Activated CD4-positive, alpha-beta T cell treated with anti-CD3 and anti-CD28 coated beads, Interleukin-2, amount 10 ng/mL, durations not matched to agents 24 days and 14 days (primary cell): ENCODE measurements at places on chromosomes 7 and 10.

- peak; percentile 65 for DNase-seq
Observed at GRCh38 chr10:73076360-73077183, 20.1 kb downstream of the P4HA1 start.

- DNase-seq: no peak
Observed at GRCh38 chr7:26760501-26760900, 103.9 kb downstream of the SKAP2 start.

- peak; percentile 8 for DNase-seq
Observed at GRCh38 chr10:59995862-59996261, 89.5 kb upstream of the CCDC6 start.

DNA sequence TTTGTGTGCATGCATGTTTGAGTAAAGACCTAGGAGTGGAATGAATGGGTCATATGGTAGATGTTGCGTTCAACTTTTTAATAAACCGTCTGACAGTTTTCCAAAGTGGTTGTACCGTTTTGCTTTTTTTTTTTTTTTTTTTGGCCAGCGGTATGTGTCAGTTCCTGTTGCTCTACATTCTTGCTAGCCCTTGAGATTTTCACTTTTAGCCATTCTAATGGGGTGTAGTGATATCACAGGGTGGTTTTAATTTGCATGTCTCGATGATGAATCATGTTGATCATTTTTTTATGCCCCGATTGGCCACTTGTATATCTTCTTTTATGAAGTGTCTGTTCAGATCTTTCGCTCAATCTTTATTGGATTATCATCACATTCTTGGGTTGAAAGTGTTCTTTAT is 320.7 kb downstream of the CAMK1D start:
- DNase-seq: no peak

DNA sequence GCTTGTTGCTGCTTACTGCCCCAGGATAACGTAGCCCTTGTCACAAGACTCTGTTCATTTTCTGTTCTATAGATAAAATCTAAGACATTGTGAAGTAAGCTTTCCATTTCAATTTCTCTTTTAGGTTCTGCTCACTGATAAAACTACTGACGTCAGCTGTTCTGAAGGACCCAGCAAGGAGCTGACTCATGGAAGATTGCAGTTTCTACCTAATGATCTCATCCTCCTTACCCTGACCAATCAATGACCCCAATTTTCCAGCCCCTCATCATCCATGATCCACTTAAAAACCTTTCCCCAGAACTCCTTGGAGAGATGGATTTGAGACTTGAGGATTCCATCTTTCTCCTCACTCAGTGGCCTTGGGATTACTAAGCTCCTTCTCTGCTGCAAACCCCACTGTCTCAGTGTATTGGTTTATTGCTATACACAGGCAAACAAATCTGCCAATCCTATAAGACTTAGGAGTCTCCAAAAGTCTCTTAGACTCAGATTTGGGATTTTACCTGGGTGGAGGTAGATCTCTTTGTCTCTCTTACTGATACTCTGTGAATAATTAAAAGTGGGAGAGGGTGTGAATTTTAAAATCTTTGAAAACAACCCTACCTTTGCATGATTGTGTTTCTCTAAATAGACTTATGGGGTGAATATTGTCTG is 109.2 kb upstream of the TRIM24 start:
- DNase-seq: no peak

GRCh38 chr10:3785251-3785850 is 342 bp upstream of the KLF6 start:
- peak; percentile 100 for DNase-seq

GRCh38 chr7:33399528-33400213 is 270.3 kb downstream of the BBS9 start:
- no peak for DNase-seq

GRCh38 chr7:136925556-136925955 is 57.1 kb downstream of the CHRM2 start:
- DNase-seq: no peak
